ENCODE measurements at places on chromosomes 12 and 14.

GRCh38 chr12:123900871-123901376 lies 71.7 kb downstream of the CCDC92 start:
- no peak for DNase-seq

- DNase-seq, result peak; percentile 91
Observed at GRCh38 chr12:389142-390096, at the start of gene KDM5A. Gene KDM5A, minus strand, starts transcription at chr12:389320. Its CDS starts 229 bp downstream, at chr12:389091.

GRCh38 chr12:108570743-108571608 lies 8.6 kb downstream of the ISCU start:
- peak; percentile 8 for DNase-seq

GRCh38 chr14:20347747-20348146 lies 4.3 kb downstream of the PARP2 start:
- no peak for DNase-seq

DNA sequence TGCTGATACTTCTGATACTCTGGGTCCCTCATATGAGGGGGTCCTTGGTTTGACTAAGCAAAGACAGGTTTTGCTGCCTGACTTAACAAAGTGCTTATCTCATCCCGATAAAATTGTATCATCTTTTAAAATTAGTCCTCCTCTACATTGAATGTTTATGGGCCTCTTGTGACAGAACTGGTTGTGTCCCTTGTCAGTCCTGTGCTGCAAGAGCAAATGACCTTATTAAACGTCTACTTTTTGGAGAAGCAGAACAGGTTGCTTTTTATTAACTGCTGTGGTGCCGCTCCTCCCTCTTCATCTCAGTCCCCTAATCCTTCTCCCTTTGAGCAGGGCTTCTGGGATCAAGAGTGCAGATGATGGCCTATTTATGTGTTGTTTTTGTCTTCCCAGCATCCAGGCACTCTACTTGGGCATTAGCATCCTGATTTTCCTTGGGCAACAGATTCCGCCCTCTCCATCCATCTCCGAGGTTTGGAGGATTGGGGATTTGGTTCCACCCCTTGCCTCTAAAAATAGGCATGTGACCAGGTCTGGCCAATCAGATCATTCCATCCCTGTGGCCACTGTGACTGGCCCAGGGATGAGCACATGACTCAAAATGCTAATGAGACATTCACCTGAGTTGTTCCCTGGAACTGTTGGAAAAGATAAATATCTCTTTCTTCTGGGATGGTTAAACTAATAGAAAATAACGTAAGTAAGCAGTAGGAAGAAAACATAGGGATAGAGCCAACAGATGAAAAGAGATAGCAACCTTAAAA lies 2.9 kb upstream of the DENR start:
- no peak for DNase-seq

DNA sequence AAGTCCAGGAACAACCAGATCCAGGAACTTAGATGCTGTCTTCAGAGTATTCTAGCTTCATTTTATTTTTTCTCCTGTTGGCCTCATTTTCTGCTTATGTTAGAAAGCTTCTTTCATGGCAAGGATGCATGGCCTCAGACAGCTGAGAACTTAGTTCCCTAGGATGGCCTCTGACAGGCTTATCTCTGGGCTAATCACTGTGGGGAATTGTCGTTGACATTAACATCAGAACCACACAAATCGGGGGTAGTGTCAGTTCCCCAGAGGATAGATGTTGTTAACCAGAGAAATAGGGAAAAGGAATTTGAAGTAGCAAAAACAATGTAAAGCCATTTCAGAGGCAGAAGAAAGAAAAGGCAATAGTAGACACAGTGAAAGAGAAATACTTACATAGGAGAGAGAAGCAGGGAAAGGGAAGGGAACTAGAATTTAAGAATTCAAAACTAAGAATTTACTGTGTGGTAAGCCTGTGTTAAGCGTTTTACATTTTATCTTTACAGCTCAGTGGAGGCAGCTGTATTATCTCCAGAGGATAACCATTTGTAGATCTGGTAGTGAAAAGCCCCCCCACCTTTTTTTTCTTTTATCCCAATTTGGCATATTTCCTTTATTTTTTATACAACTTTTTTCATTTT lies 21.8 kb downstream of the FUT8 start:
- DNase-seq, result no peak

- no peak for DNase-seq
Observed at GRCh38 chr12:32205731-32206130, 99.1 kb downstream of the BICD1 start.

DNA sequence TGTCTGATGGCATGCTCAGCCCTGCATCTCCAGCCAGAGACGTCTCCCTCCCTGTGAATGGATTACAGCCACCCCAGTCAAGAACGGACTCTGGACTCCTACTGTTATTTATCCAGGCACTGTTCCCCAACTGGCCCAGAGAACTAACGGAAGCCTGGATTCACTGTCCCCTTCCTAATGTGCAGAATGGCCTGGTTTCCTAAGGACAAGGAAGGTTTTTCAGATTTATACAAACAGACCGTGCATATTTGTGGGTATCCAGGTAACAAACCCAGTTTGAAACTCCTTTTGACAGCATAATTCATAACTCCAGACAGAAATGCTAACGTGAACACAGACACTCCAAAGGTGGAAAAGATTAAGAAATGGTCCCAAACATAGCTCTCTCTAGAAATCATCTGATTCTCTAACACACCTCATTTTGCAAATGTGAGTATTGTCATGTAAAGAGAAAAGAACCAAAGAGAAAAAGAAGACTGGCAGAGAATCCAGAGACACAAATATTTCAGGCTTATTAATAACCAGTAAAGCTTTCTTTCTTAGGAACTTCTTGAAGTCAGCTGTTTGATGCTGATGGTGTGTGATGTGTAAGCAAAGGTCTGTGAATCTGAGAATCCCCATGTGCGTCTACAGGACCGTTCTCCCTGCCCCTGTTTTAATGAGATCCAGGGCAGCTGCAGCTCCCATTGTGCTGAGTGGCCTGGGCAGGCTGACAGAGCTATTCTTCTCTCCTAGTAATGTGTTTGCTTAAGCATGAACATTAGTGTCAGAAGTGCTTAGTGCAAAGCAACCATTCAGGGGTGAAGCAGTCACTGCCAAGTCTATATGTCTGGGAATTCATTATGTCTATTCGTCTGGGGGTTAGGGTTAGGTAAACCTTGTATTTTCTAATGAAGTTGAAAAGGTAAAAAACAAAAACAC lies 86.8 kb upstream of the HIF1A start:
- DNase-seq, result no peak

DNA sequence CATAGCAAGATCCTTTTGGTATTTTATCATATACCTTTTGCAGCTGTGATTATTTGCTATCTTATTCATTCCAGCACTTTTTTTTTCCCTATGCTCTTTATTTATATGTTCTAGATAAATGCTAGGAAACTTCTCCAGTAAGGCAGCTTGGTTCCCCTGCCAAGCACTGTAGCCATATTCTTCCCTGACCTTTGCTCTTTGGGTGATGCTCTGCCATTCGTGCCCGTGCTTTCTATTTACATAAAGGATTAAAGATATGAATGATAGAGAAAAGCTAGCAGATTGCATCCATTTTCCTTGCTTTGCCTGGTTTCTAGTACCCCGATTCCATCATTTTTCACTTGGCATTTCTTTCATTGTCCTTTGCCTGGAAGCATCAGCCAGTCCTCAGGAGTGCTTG lies 42.2 kb downstream of the FNTB start:
- no peak for DNase-seq

GRCh38 chr14:71415404-71415690 lies 508.1 kb downstream of the PCNX1 start:
- DNase-seq, result no peak

- DNase-seq, result no peak
Observed at GRCh38 chr12:125487336-125487735, 422.1 kb downstream of the AACS start.

- DNase-seq, result no peak
Observed at GRCh38 chr14:104478656-104479055, 100.9 kb upstream of the C14orf180 start.

DNA sequence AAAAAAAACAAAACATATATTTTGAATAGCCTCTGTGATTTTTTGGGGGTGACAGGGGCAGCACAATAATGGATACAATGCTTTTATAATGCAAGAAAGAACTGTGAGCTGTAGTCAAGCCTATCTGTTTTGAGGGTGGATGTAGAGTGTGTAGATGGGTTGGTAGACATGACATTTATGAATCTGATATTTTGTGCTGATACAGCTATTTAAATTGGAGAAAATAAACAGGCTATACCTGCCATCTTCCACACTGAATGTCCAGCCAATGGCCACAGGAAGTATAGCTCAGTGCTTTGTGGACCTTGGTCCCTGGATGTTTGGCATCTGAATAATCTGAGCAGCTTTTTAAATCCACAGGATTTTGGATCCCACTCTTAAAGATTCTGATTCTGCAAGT lies 175.0 kb downstream of the NEDD1 start:
- DNase-seq, result no peak

GRCh38 chr14:93045965-93046704 lies 69.6 kb downstream of the ITPK1 start:
- DNase-seq, result no peak

- DNase-seq, result no peak
Observed at GRCh38 chr14:93772263-93772662, 16.0 kb downstream of the PRIMA1 start.

GRCh38 chr14:99872786-99873440 lies 79.7 kb downstream of the EML1 start:
- no peak for DNase-seq

- DNase-seq, result no peak
Observed at GRCh38 chr12:49111206-49111605, 559 bp upstream of the LMBR1L start.
